ENCODE measurements at places on chromosomes 12 and 14.
A peak's percentile ranks its signal among the peaks of the same experiment; 100 is the strongest.

- DNase-seq = peak; percentile 54
These were observed 645 bp upstream of the KLHDC1 start for GRCh38 chr14:49692193-49692757.

- no peak for DNase-seq
These were observed 141.9 kb upstream of the PLEKHG7 start for GRCh38 chr12:92560713-92561542.

DNA sequence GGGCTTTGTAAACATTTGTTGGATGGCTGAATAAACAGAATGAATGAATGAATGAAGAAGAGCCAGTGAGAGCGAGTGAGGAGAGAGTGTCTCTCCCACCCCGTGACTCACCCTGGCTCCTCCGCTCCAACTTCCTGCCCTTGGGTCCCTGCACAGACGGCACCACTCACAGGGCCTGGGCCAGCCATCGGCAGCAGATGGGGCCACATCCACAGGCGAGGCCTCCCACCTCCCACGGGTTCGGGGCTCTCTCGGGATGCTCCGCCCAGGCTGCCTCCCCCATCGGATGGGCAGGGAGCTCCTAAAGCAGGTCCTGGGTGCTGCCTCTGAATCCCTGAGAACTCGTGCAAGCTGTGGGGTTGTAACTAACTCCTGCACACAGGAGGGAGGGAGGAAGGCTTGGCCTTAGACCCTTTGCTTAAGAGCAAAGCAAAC is 41.3 kb downstream of the CCNK start:
- no peak for DNase-seq

DNA sequence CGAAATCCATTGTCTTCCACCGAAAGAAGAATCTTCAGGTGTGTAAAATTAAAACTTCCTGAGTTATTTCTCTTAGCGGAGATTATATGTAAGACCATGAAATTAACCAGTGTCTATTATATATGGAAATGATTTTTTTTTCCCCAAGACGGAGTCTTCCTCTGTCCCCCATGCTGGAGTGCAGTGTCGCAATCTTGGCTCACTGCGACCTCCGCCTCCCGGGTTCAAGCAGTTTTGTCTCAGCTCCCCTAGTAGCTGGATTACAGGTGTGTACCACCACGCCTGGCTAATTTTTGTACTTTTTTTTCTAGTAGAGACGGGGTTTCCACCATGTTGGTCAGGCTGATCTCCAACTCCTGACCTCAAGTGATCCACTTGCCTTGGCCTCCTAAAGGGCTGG is 2.8 kb downstream of the RAN start:
- no peak for DNase-seq

DNA sequence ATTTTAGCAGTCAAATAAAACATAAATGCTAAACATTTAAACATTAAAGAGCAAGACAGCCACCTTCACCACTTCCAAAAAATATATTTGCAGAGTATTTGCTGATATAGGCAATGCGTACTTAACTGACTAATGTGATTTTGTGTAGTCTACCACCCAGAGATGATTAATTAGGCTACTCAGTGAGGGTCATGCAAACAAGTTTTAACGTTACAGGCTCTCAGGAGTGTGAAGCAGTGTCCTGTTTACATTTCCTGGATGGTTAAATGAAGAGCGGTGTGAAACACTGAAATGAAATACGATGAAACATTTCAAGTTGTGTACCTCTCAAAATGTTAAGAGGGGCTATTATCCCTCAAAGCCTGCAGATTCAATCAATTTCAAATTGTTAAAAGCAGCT is 165.8 kb upstream of the LRIG3 start:
- DNase-seq = no peak

DNA sequence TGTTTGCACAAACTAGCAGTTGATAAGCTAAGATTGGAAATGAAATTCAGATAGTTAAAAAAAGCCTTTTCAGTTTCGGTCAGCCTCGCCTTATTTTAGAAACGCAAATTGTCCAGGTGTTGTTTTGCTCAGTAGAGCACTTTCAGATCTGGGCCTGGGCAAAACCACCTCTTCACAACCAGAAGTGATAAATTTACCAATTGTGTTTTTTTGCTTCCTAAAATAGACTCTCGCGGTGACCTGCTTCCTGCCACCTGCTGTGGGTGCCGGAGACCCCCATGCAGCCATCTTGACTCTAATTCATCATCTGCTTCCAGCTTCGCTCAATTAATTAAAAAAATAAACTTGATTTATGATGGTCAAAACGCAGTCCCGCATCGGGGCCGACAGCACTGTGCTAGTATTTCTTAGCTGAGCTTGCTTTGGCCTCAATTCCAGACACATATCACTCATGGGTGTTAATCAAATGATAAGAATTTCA is 335.6 kb downstream of the TMEM121 start:
- no peak for DNase-seq

- no peak for DNase-seq
These were observed 112.8 kb downstream of the LLPH start for GRCh38 chr12:66017736-66018135.

GRCh38 chr12:6546016-6546415 is 9.8 kb downstream of the IFFO1 start:
- no peak for DNase-seq

GRCh38 chr12:108635201-108635996 is 1.7 kb upstream of the SELPLG start:
- peak; percentile 76 for DNase-seq

DNA sequence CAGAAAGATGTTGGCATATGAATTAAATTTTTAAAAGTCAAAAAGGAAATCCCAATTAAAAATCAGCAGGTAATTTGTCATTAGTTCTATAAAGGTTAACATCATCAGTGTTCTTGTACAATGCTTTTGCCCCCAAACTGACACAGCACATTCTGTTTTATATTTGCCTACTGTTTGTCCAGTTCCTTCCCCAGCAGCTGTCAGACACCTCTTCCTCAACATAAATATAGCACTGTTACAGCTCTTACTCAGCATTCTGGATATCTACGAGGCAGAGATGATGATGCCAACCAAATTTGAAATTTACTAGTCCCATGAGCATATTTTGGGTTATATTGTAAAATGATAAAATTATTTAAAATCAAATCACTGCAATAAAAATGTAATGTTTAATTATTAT is 124.6 kb downstream of the SINHCAF start:
- DNase-seq = no peak

GRCh38 chr14:50830044-50830931 is 674 bp downstream of the NIN start:
- DNase-seq = peak; percentile 14

DNA sequence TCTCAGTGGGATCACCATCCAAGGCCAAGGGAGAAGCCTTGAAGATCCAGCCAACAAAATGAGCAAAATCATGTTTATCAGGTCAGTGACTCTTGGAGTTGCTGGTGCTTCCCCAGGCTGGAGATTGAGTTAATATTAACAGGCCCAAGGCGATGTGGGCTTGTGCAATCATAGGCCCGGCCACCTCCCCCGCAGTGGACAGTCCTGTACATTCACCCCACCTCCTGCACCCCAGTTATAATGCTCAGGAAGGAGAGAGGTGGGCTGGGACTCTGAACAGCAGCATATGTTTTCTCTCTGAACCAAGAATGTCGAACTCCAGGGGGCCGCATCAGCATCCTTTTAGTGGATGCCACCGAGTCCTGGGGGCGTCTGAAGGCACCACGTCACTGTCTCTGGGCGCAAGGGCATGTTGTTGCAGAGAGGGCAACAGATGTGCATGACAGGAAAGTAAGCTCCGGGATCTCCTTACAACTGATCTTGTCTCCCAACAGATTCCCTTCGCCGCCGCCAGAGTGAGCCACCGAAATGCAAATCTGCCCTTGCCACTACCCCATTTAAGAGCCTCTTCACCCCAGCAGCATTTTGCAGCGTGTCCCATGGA is 32.2 kb upstream of the SERPINA6 start:
- DNase-seq = peak; percentile 4

- DNase-seq = no peak
These were observed 191.8 kb downstream of the DACT1 start for GRCh38 chr14:58829594-58829993.

GRCh38 chr12:93943780-93944179 is 204.6 kb upstream of the PLXNC1 start:
- DNase-seq = peak; percentile 43

DNA sequence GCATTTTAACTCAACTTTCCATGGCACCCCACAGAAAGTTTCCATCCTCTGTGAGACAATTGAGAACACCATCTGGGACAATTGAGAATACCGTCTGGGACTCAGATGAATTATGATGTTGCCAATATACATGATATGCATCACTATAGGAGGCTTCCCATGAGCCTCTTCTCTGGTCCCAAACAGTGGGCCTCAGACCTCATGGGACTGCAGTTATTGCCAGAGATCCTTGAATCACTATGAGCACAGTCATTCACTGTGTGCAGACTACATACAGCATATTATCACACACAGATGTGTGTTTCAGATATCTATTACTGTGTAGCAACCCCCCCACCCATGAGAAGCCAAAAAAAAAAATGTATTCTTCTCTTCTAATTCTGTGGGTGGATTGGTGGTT is 134.4 kb downstream of the GXYLT1 start:
- DNase-seq = peak; percentile 6

GRCh38 chr14:31572955-31573354 is 11.8 kb downstream of the NUBPL start:
- no peak for DNase-seq

DNA sequence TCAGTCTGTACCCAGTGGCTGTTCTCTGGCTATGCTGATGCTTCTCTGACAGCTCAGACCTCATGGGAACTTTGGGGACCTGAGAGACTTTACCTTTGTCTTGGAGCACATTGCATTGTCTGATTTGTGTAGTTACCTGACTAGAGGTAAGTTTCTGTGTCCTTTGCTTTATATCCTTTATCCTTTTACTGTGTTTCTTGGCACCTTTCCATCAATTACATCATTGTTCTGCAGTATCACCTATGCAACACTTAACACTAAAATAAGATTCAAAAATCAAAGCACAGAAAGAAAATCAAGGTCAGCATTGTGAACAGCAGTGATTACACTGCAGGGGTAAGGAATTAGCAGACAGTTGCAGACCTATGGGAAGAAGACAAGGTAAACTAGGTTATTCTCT is 43.8 kb downstream of the SLC35F4 start:
- DNase-seq = no peak

DNA sequence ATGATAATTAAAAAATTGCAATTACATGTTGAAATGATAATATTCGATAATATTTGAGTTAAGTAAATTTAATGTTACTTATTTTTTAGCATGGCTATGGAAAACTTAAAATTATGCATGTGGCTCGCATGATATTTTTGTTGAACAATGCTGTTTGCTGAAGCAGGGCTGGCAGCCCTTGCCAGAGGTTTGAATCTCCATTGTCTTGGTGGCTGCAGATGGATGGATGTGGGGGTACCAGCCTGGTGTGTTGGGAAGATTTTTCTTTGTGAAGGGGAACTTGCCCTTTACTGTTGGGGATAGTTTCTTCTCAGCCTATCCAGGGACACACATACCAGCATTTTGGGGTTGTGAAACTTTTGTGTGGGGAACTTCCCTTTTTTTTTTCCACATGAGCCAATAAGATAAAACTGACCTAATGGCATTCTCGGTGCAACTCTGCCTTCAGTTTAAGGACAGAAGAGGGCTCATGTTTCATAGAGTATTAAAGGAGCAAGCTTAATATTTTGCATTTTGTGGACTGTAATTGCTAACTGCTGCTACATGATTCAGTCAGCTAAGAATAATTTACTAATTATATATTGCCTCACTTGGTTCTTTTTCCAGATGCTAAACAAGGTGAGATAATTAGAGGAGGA is 8.8 kb downstream of the RASSF3 start:
- peak; percentile 94 for DNase-seq

GRCh38 chr14:26382901-26383685 is 214.7 kb downstream of the NOVA1 start:
- no peak for DNase-seq

GRCh38 chr14:52949711-52950409 is 990 bp downstream of the FERMT2 start:
- peak; percentile 35 for DNase-seq

DNA sequence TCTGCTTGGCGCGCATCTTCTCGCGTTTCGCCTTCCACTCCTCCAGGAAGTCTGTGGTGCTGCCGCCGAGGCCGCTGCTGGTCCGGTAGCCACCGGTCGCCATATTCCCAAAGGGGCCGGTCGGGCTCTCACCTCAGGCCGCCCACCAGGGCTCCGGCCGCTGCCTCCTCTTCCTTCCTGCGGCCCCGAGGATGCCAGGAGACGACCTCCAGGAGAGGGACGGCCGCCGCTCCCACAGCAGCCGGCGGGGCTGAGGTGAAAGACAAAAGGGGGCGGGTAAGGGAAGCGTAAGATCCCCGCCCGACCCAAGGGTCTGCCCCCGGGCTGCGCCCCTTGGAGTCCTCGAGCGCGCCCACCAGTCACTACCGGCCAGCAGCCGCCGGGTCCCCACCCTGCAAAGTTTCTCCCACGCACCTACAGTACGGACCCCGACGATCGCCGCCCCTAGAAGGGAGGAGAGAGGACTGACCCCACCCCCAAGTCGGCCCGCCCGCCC is 574 bp downstream of the PAWR start:
- DNase-seq = no peak

DNA sequence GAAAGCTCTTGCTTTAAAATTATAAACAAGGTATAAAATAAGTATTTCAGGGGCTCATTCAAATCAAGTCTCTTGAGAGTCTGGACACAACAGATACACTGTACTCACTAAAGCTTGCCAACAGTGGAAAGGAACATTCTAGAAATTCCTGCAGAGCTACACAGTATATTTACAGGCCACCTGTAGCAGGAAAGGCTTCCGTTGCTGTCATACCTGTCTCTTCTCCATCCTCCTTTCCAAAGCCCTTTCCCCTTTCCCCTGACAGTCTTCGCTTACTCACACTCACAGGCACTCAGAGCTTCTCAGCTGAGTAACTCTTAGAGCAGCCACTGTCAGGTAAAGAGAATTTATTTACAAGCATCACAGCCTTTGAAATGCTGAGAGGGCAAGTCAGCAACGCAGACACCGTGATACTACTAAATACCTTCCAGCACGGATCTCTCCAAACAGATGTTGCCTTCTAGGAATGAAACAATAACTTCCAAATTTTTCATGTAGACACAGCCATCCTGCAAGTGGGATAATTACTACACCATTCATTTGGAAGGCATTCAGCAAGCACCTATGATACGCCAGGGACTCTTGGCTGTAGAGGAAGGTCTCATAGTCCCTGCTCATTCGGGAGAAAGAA is 167.9 kb downstream of the FOXN3 start:
- DNase-seq = no peak

DNA sequence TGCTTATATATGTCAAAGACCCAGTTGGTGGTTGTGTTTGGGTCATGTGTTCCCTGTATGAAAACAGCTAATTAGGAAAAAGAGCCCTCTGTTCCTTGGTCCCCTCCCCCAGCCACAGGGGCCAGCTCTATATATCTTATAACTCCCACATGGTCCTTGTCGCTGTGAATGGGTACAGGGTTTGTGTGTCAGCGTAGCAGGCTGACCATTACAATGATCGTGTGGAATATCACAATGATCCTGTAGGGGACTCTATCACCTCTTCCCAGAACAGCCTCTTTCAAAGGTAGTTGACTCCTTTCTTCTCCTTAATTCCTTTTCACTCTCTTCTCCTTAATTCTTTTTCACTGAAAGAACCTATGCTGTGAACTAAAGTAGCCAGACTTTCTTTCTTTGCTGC is 51.6 kb upstream of the RIC8B start:
- DNase-seq = no peak

- no peak for DNase-seq
These were observed 105.4 kb downstream of the LRRK2 start for GRCh38 chr12:40330180-40330579.
